Astrocyte of the spinal cord (primary cell): ENCODE measurements at places on chromosomes 6 and 20.
A peak's percentile ranks its signal among the peaks of the same experiment; 100 is the strongest.

DNA sequence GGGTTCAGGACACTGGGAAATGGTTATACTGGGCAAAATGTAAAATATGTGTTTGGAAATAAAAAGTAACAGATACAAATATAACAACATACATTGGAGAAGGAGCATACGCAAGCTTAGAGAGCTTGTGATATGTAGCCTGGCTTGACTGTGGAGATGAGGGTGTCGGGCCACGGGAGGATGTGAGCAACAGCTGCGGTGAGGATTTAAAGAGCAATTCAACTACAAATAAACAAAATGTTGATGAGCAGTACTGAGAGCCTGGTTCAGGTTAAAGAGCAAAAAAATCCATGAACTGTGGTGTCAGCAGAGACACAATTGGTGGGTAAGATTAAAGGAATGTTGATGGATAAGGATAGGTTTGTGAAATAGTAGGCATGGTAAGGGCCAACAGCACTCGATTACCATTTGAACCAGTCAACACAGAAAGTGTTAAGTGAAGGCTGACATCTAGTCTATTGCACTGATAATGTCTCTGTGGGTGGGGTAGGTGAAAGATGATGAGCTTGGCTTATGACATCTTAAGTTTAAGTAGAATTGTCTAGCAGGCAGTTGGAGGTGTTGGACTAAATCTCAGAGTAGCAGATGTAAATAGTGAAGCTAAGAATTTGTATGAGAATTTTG, 723.2 kb downstream of the EPM2A start:
- peak; percentile 7 for DNase-seq

DNA sequence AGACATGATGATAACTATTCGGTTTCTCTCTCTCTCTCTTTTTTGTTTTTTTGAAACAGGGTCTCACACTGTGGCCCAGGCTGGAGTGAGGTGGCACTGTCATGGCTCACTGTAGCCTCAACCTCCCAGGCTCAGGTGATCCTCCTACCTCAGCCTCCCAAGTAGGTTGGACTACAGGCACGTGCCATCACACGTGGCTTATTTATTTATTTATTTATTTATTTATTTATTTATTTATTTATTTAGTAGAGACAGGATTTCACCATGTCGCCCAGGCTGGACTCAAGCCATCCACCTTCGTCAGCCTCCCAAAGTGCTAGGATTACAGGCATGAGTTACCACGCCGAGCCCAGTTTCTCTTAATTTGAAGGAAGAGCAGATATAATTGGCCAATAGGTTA, 427.9 kb upstream of the JAG1 start:
- DNase-seq: no peak

DNA sequence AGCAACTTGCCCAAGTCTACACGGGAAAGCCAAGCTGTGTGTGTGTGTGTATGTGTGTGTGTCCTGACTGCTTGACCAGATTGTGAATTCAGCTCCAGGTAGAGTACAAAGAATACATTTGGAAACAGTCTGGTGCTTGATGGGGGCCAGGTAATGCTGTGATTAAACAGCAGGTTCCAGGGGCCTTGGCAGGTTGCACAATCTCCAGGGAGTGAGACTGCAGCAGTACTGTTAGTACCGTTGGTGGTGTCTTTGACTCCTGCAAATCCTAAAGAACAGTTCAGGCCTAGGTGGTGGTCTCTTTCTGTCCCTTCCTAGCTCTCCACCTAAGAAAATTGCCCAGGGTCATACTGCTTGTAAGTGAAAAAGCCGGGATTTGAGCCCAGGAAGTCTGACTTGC, 11.2 kb upstream of the PSMF1 start:
- DNase-seq: no peak

- peak; percentile 42 for DNase-seq
Measured at GRCh38 chr6:137697267-137697938, 169.7 kb upstream of the TNFAIP3 start.

GRCh38 chr6:81767163-81767891, 14.8 kb upstream of the TENT5A start:
- peak; percentile 78 for DNase-seq

- peak; percentile 48 for DNase-seq
Measured at GRCh38 chr6:138527411-138528088, 28.3 kb upstream of the NHSL1 start.

GRCh38 chr6:47405273-47405672, 72.3 kb upstream of the CD2AP start:
- no peak for DNase-seq

DNA sequence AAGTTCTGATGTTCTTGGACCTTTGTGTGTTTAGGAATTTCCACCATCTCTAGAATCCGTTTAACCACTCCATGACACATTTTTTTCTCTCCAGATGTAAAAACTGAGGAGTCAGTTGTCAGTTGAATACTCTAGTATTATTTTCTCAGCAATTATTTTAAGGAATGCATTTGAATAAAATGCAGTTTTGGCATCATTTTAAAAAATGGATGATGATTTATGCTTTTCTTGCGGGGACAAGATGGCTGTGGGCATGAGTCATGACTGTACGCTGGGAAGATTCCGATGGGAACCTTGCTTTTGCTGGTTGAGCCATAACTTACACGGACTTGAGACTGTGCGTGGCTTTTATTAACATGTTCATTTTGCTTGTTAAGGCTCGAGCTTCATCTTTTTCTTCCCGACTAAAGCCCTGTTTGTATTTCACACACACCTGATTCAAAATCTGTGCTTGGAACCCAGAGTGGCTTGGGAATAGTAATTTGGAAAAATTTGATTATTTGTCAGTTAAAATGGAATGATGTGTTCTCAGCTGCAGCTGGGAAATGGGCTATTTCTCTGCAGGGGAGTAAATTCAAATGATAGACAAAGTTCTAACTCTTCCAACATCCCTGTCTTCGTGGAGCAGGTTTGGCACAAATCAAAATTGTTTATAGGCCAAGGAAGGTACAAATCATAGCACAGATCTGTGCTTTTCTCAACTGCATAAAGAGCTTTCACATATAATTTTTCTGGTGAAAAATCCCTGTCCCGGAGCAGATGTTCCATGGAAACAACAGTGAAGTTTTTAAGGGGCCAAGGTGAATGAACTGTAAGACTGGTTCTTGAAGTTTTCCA, 470.5 kb upstream of the JAG1 start:
- DNase-seq: peak; percentile 88

- DNase-seq: no peak
Measured at GRCh38 chr20:22680031-22680740, 95.8 kb upstream of the FOXA2 start.

GRCh38 chr20:61657721-61658377, 405.8 kb downstream of the CDH4 start:
- no peak for DNase-seq

GRCh38 chr6:518218-518617, 126.7 kb downstream of the IRF4 start:
- no peak for DNase-seq

DNA sequence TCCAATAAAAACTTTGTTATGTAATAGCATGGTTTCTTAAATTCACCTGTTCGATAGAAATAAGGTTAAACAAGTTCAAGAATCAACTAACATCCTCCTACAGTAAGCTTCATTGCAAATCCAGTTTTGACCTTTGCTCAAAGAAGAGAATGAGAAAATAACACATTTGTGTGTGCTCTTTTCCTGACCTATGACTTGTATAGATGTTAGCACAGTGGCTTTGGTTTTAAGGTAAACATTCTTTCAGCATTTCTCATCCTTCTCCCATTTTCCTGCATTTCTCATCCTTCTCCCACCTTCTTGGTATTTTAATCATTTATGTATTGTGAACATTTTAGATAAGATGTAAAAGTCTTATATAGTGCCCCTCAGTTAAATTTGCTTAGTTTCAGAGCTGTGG, 73.9 kb downstream of the PLCB1 start:
- no peak for DNase-seq

- DNase-seq: no peak
Measured at GRCh38 chr6:144063246-144063743, 32.1 kb downstream of the SF3B5 start.

DNA sequence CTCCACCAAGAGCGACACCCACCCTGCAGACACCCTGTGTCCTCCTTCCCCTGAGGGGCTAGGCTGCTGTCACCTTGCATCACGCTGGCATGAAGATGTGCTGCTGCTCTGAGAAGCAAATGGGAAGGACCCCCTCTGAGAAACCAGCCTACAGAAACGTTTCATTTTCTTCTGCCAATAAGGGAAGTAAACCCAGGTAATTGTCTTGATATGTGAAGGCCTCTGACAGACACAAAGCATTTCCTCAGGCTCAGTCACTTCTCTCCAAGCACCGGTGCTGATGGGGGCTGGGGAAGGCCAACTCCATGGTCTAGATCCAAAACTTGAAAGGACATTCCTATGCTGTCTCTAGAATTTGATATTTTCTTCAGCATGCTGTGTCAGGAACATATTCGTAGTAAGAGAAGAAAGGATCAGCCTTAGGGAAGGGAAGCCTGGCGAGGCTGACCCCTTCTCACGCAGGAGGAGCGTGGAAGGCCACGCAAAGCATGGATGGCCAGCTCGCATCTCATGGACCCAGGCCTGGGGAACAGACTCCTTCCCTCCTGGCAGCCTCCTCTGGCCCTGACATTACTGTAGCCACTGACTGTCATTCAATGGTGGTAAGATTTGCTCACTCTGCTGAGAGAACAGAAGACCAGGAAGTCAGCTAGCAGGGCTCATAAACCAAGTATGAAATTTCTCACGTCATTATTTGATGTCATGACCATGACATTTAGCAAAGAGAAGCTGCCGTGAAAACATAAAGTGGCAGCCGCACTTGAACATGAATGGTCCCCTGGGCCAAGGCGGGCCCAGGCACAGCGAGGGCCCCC, 20.4 kb downstream of the ACSS1 start:
- no peak for DNase-seq

- DNase-seq: no peak
Measured at GRCh38 chr6:109672175-109672574, 18.8 kb downstream of the AK9 start.

GRCh38 chr6:131972741-131973140, 21.6 kb upstream of the CCN2 start:
- no peak for DNase-seq

DNA sequence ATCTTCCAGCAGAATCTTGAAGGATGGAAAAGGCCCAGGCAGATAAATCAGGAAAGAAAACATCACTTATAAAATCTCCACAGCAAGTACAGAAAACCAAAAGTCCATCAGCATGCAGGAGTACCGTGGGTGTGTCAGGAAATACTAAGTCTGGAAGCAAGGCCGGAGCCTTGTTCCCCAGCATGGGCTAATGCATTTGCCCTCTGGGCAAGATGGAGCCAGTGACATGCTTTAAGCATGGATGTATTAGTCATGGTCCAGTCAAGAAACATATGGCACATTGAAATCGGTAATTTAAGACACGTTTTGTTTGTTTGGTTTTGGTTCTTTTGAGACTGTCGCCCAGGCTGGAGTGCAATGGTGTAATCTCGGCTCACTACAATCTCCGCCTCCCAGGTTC, 506.0 kb upstream of the JARID2 start:
- no peak for DNase-seq

DNA sequence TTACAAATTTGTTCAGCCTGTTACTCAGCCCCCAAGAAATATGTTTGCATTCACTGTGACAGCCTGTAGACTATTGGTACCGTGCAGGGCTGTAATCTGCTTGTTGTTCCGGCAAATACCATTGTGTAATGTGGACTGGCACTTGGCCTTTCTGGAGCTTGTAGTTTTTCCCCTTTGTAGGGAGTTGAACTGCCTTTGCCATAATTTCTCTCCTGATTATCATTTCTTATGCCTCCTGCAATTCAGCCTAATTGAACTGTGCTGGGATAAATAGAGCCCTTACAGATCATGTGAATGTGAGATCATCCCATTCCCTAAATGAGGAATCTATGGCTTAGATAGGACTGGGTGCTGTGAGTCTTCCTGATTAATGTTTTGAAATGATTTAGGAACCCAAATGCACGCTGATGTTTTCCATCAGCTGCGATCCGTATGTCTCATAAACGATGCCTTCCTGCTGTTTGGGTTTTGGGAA, 185.1 kb downstream of the JARID2 start:
- no peak for DNase-seq

DNA sequence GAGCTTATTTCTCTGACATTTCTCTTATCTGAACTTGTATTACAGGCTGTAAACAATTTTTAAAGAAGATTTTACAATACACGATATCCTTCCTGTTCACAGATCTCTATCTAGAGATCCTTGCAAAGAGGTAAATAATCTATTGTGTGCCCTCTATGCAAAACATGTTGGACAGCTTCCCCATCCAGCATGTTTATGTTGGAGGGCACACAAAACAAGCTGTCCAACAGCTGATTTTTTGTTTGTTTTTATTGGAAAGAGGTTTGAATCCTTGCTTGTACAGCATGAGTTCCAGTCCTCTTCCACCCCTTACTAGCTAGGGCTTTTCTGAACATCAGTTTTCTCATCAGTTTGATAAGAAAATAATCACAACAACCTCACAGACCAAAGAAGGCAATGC, 62.3 kb upstream of the SYNDIG1 start:
- peak; percentile 14 for DNase-seq

GRCh38 chr6:31879143-31879542, 346 bp upstream of the SLC44A4 start:
- no peak for DNase-seq
